ENCODE measurements at places on chromosomes 1 and 21.

DNA sequence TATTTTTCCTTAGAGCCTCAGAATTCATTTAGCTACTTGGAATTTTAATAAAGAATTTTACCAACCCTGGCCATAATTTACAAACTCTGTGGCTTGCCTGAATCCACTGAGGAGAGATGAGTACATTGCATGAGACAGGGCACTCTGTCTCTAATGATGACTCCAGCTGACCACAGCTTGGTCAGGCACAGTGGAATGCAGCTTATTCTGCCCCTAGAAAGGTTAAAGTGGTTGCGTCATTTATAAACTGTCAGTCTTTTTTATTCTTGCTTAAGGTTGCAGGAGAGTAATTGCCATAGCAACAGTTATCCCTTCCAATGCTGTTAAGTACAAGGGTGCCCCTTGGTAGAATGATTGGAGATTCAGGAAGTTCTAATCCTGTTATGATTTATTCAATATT, 28.3 kb downstream of the PDE4B start:
- DNase-seq, result no peak

DNA sequence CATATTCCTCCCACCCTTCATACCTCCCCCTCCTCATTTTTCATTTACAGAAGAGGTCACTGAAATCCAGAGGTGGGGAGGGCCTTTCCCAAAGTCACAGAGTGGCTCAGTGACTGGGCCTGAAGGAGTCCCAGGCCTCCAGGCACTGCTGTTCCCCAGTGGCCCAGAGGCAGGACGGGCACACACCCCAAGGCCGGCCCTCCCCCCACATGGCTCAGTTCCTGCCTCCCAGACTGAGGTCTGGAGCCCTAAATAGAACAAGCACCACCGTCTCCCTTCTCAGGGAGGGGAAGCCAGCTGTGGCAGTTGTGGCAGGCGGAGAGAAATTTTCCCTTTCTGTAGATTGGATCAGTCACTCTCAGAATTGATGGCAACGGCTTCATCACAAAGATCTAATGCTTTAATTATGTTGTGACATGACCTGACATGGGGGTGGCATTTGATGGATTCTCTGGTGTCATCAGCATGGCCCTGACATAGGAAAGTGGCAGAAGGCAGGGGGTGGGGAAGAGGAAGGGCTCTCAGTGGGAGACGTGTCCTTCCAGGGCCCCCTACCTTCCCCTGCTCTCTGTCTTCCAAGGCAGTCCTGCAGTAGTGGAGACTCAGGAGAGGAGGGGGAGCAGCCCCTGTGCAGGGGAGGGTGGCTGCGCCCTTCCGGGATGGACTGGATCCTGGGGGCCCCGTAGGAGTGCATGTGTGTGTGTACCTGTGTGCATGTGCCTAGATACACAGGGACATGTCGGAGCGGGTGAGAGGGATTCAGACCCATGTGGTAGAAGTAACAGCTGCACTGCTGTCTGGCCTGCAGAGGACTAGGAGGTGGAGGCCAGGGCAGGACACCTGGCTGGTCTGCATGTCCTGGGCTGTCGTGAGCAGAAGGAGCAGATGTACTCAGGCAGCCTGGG, 41.2 kb upstream of the FOXO6 start:
- DNase-seq, result no peak

DNA sequence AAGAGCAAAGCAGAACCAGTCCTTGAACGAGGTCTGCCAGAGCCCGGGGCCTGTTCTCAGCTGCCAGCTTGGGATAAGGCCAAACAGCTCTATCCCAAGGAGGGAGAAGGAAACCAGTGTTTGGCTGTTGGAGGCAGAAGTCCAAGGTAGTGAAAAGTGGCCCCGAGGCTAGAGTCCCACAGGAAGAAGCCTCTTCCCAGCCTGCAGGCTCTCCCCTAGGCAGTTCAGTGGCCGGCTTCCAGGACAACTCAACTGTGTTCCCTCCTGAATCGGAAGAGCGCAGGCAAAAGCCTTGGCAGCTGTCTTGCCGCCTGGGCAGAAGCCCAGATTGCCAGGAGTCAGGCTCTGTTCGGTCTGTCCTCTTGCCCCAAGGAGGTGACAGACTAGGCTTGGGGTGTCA, 19.3 kb downstream of the QSOX1 start:
- DNase-seq, result no peak

DNA sequence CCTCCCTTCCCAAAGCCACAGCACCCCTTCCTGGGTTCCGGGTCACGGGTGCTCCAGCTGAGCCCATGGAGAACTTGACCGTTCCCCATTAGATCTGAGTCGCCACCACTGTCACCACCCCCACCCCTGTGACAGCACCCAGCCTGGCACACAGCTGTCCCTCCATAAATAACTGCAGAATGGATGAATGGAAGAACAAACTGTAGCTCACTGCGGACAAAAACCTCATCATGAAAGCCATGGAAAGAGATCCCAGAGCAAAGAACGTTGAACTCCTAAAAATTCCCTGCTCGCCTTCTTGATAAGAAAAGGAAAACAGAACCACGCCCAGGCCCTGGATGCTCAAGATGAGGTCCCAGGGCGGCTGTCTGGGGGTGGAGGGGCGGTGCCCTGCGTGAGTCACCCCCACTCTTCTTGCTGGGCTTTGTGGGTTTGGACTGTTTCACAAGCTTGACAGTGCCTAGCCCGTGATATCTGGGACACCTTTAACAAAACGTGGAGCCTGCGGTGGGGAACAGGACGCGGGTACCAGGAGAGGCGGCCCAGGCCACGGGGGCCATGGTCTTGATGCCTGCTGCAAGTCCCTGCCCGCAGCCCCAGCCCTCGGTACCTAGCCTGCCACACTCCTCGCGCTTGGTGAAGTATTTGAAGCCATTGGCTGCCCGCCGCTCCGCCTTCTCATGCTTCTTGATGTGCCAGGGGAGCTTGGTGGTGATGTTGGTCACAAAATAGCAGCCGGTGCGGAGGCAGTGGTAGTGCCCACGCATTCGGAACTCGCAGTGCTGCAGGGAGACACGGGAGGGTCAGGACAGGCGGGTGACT, 151.9 kb downstream of the CASZ1 start:
- DNase-seq, result no peak

- no peak for DNase-seq
These were observed 10.5 kb upstream of the ARF1 start for GRCh38 chr1:228071839-228072657.

GRCh38 chr1:93594603-93594880, 87.1 kb downstream of the BCAR3 start:
- no peak for DNase-seq

GRCh38 chr1:202225131-202225530, 31.5 kb downstream of the LGR6 start:
- no peak for DNase-seq

GRCh38 chr1:225840223-225840610, 30.3 kb downstream of the EPHX1 start:
- no peak for DNase-seq

DNA sequence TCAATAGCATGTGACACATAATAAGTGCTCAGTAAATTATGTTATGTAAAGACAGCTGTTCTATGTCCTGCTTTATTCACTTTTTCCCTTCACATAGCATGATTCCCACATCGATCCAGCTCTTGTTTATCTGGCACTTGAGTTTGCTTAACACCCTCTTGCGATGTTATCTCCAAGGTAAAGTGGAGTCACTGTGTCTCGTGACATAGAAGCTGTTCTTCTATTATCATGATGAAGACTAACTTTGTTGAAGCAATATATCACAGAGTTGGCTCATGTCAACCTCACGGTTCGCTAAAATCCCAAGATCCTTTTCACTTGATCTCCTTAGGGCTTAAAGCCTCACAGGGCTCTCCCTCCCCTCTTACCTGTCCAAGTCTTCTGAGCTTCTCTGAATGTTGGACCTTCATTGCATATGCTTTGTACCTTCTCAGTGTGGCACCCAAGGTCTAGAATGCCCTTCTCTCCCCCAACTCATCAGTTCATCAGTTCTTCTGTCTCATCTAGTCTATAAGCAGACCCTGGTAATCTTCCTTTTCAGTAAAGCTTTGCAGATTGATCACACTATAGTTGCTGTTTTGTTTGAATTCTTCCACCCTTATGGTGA, 38.0 kb downstream of the PLXNA2 start:
- no peak for DNase-seq

DNA sequence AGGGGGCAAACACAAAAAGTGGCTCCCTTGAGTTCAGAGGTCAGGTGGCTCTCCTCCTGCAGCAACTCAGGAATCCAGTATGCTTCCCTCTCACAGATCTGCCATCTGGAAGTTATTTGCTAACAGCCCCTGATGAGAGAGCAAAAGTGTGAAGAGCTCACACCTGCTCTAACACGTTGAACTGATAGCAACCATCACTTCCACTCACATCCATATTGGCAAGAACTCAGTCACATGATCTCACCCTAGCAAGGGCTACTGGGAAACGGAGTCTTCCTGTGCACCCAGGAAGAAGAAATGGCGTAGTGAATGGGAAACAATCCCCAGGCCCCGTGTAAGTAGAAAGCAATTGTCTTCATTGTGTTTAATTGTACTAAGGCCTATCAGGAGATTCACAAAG, 20.7 kb upstream of the SLC45A1 start:
- DNase-seq, result no peak

DNA sequence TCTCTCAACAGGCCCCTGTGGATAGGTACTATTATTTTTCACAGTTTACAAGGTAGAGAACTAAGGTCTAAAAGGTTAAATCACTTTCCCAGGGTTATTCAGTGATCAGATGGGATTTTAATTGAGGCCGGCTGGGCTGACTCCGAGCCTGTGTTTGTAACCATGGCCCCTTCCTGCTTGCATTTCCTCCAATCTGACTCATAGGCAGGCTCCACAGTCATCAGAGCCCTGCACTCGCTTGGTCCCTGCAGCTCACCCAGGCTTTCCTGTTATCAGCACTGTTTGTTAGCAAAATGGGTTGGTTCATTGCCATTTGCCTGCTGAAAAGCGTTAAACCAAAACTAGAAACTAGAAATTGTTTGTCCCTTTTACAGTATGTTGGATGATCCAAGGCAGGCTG, 41.4 kb upstream of the LMX1A start:
- DNase-seq, result no peak

DNA sequence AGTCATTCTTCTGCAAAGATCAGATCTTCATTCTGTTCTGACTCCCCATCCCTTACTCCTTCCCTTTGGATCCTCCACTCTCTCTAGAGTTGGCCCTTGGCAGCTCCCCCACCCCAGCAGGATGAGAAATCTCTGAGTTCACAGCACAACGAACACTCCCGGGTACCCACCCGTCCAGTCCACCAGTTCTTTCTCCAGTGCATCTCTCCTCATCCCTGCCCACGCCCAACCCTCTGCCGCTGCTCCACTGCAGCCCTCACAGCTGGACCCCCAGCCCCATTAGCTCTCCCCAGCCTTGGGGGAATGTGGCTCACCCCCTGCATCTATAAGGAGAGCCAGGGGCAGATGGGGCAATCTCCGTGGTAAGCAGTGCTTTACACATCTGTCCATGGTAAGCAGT, 125.7 kb downstream of the MATN1 start:
- DNase-seq, result no peak

DNA sequence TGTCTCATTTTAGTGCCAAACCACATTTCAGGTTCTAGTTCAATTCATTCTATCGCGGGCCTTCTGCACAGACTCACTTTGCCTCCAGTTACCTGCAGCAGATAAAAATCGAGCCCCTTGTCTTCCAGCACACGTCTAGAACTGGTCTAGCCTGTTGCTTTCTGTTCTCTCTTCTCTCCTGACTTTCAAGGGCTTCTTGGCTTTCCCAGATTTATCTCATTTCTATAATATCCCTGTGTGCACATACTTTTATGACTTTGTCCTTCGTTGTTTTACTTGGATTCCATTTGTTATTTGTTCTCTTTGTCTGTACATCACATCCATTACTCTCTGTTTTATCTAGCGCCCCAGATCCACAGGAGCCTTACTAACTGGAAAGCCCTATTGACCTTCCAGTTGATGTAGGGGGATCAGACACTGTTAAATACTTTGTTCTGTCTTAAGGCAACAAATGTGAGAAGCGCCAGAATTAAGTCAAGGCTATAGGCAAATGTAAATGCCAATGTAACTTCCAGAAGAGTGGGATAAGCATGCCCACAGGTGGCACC, 284.5 kb upstream of the ADGRL4 start:
- no peak for DNase-seq

DNA sequence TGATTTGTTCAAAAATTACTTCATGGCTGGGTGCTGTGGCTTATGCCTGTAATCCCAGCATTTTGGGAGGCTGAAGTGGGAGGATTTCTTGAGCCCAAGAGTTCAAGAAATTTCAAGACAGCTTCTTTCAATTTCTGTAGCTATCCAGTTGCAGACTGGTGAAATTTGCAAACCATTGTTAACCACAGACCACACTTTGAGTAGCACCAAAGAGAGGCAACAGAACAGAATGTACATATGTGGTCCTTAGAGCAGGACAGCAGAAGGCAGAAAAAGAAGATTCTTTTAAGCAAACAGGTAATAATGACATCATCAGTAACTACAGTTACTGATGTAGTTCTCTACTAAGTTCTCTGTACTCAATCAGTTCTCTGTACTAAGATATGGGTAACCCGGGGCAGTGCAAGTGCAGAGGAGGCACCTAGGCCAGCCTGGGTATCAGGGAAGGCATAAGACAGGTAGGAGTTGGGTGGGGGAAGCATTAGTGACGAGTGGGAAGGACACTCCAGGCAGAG, 5.5 kb upstream of the KLF17 start:
- no peak for DNase-seq

DNA sequence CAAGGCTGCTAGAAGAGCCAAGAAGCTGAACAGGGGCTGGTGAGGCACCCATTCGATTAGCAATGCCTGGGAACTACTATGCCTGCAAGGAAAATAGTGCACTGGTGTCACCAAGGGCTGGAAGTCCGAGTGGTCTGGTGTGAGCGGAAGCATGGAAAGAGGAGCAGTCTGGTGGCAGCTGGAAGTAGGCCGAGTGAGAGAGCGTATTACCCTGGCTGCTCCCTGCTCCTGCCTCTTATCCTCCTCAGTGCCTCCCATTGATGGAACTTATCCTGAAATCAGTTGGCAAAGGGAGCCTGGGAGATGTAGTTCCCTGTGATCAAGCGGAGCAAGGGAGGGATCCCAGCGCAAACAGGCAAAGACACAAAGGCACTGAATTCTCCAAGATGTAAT, 9.6 kb downstream of the SMAP2 start:
- no peak for DNase-seq

- no peak for DNase-seq
These were observed 156.3 kb downstream of the CRB1 start for GRCh38 chr1:197424380-197424779.

All from activated T-helper 1 cell treated with anti-CD3 and anti-CD28 coated beads, Interleukin-2, amount 50 U/mL, for 16 hours (primary cell).